ENCODE measurements at places on chromosomes 1 and 21.

GRCh38 chr1:48560577-48560976, 88.6 kb upstream of the SPATA6 start:
- no peak for DNase-seq

GRCh38 chr1:41622859-41623732, 138.6 kb upstream of the EDN2 start:
- no peak for DNase-seq

GRCh38 chr1:218384581-218384993, 39.5 kb downstream of the TGFB2 start:
- no peak for DNase-seq

DNA sequence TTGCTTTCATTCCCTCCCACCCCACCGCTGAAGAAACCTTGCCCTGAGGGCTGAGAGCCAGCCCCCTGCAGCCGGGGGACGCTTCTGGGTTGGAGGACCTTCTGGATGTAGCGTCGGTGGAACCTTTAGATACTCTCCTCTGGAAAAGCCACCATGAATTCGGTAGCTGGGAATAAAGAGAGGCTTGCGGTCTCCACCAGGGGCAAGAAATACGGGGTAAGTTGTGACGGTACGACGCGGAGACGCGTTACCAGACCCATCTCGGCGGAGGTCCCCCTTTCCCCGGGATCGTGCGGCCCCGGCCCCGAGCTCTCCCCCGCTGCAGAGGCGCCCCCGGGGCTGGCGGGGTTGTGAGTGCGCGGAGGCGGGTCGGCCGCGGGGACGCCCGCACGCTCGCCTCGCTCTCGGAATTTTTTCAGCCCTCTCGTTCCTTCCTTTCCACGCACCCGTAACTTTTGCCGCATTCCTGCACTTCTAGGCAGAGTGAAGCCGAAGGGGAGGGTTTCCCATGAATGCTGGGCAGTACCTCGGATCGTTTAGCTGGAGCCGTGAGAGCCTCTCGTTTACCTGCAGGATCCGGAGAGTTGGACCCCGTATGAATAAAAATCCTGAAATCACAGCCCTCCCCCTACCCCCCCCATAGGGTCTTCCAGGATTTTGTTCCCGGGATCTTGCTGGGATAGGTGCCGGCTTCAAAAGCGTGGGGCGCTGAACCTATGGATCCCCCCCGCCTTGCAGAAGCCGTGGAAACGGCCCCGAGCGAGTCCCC, 671 bp downstream of the KIF26B start:
- no peak for DNase-seq

GRCh38 chr1:194598098-194598497, 1411.7 kb upstream of the B3GALT2 start:
- no peak for DNase-seq

- no peak for DNase-seq
These were observed 54.3 kb upstream of the SERBP1 start for GRCh38 chr1:67484492-67484891.

GRCh38 chr21:24976238-24976637, 631.0 kb downstream of the MRPL39 start:
- no peak for DNase-seq

DNA sequence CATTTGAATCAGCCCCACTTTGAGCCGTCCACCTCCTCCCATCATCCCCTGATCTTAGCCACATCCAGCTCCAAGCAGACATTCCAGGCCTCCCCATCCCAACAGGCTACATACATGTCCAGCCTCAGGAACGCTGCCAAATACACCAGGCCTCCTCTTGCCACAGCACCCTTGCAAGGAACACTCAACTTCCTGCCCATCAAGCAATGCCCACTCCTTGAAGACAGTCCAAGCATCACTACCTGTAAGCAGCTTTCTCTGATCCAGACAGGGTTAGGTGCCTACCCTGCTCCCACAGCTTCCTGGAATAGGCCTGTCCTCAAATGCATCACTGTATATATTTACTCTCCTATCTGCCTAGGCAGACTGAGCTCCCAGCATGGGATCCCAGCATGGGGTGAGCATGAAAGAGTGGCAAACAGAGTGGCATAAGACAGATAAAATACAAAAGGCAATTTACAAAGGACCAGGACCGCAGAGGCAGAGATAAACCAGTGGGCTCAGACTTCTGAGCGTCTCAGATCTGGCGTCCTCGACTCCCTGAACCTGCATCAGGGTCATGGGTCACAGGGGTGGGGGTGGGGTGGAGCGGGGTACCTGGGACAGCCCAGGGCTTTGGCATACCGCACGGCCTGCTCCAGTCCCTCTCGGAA, 816 bp downstream of the HYI start:
- DNase-seq, result no peak

DNA sequence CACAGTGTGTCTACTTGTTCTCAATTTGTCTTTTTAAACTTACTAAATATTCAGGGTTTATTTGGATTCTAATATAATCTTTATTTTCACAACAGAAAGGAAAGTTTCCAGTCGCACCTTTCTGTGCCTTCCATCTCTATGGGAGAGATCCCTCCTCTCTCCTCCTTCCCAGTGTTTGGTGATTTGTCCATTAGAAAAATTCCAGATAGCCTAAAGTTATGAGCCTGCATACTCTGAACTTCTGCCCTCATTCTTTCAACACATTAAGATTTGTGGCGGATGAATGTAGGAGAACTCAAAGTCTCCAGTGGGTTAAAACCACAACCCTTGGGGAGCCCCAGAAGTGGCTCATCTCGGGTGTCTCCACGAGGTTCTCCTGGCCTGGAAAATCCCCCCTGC, 3.6 kb downstream of the NHLH2 start:
- no peak for DNase-seq

GRCh38 chr1:13960375-13960987, 260.5 kb downstream of the PRDM2 start:
- DNase-seq, result peak; percentile 52

- DNase-seq, result no peak
These were observed 38.6 kb downstream of the LHX9 start for GRCh38 chr1:197955486-197956394.

- peak; percentile 20 for DNase-seq
These were observed 59.2 kb downstream of the ABCA4 start for GRCh38 chr1:94061513-94062443.
